ENCODE measurements at places on chromosomes 16 and 17. TPM values are rescaled to one million over a fixed set of nuclear protein-coding genes. Genes with fewer than 3 reads are reported as not detected.

DNA sequence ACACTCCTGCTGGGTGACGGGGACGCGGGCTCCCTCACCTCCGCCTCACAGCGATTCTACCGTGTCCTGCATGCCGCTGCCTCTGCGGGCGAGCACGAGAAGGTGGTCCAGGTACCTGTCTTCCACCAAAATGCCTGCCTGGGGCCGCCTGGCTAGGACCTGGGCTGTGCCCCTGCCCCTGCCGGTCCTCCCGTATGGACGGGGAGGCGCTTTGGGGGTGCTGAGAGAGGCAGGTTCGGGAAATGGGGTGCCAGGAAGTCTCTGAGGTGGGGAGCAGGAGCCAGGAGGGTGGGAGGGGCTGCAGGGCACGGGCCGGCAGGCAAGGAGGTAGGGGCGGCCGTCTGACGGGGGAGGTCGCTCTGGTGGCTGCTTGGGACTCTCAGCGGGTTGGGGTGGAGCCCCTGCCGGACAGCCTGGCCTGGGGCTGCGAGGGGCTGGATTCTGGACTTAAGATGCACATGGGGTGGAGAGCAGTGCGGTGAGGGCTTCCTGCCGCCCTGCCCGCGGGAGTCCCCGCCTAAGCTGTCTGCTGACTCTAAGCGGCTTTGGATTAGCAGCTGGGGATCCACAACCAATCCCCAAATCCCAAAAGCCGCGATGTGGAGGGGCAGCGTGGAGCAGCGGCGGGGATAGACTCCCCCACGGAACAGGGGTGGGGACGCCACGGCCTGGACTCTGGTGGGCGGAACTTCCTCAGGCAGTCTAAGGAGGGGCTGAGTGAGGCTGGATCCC, 5.8 kb downstream of the CHTF18 start:
- peaks cover 2% of the 10 kb centered on the region for H3K4me1 ChIP-seq
- H3K27me3 ChIP-seq: no peaks in the 10 kb centered on the region
- H3K36me3 ChIP-seq: no peaks in the 10 kb centered on the region
- no peak for DNase-seq

- no peak overlapping the region for H3K27ac ChIP-seq
- no peak overlapping the region for H3K4me3 ChIP-seq
- H3K4me1 ChIP-seq: no peaks in the 10 kb centered on the region
- no peaks in the 10 kb centered on the region for H3K27me3 ChIP-seq
- H3K36me3 ChIP-seq: no peaks in the 10 kb centered on the region
- DNase-seq: no peak
Measured at GRCh38 chr16:3143598-3144320, 8.9 kb downstream of the ZNF213 start.

- no peaks in the 10 kb centered on the region for H3K27me3 ChIP-seq
- H3K36me3 ChIP-seq: no peaks in the 10 kb centered on the region
- H3K4me1 ChIP-seq: peaks cover 39% of the 10 kb centered on the region
- no peak overlapping the region for H3K4me3 ChIP-seq
- peak overlapping the region; percentile 39 for H3K27ac ChIP-seq
Measured at GRCh38 chr17:63634816-63635215, 12.6 kb downstream of the MAP3K3 start.

- peaks cover 23% of the 10 kb centered on the region for H3K4me1 ChIP-seq
- no peaks in the 10 kb centered on the region for H3K27me3 ChIP-seq
- no peak for DNase-seq
- H3K36me3 ChIP-seq: no peaks in the 10 kb centered on the region
Measured at GRCh38 chr17:69478916-69479315, 64.4 kb downstream of the MAP2K6 start.

DNA sequence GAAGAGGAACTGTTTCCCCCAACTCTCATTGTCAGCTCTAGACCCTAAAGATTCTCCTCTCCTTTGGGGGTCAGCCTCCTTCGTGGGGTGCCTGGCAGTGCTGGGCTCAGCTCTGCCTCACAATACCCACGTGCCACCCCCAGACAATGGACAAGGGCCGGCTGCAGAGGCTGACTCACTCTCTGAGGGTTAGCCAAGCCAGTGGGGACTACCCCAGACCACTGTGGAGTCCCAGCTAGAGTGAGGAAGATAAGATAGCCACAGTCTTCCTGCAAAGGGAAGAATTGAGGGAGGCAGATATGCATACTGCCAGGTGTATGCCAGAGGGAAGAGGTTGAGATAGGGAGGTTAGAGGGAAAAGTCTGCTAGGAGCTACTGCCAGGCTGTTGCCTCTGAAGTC, 13.5 kb upstream of the MTMR4 start:
- no peaks in the 10 kb centered on the region for H3K27me3 ChIP-seq
- H3K4me1 ChIP-seq: peaks cover 11% of the 10 kb centered on the region
- no peak for DNase-seq
- no peaks in the 10 kb centered on the region for H3K36me3 ChIP-seq

DNA sequence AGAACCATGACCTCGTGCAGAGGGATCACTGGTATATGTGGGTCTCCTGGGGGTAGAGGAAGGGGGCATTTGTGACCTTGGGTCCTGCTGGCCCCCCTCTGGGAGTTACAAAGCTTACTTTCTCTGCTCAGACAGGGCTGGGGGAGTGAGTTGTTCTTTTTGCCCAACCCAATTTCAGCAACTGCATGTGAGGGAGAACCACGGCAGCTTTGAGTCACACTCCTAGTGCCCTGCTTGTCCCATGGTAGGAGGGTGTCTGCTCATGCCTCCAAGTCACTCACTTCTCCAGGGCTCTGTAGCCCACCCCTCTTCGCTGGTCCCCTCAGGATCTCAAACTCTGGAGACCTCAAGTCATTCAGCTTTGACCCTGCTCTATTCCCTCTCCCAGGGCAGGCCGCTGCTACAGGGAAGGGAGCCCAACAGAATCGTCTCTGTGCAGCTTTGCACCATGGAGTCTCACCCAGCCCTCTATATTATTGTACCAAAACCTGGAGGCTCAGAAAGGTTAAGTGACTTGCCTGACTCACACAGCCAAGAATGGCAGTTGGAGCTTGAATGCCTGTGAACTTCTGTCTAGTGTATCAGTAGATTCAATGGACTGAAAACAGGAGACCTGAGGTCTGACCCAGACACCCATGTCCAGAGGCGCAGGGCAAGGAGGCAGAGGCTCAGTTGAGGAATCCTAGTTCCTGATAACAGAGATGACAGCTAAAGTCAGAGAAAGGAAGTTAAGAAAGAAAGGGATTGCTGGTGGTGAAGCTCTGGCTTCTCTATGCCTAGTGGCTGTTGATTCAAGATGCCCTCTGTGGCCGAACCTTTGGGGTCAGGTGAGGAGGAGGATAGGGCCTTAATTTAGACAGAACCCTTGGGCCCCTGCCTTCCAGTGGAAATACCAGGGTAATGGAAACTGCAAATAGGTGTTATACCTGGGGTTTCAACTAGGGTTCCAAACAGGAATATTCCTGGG, 14.6 kb upstream of the ETV4 start:
- no peaks in the 10 kb centered on the region for H3K36me3 ChIP-seq
- H3K4me1 ChIP-seq: no peaks in the 10 kb centered on the region
- no peaks in the 10 kb centered on the region for H3K27me3 ChIP-seq

- no peak for DNase-seq
- no peak overlapping the region for H3K27ac ChIP-seq
- no peaks in the 10 kb centered on the region for H3K27me3 ChIP-seq
- H3K4me1 ChIP-seq: peaks cover 12% of the 10 kb centered on the region
- H3K4me3 ChIP-seq: no peak overlapping the region
Measured at GRCh38 chr16:58679763-58680162, 4.8 kb downstream of the SLC38A7 start.

- no peaks in the 10 kb centered on the region for H3K27me3 ChIP-seq
- H3K27ac ChIP-seq: no peak overlapping the region
- no peaks in the 10 kb centered on the region for H3K36me3 ChIP-seq
- peaks cover 11% of the 10 kb centered on the region for H3K4me1 ChIP-seq
- DNase-seq: no peak
- H3K4me3 ChIP-seq: no peak overlapping the region
Measured at GRCh38 chr17:6668727-6669425, 17.3 kb downstream of the C17orf100 start.

GRCh38 chr17:45218895-45219661, 2.6 kb upstream of the FMNL1 start:
- DNase-seq: peak; percentile 88
- no peaks in the 10 kb centered on the region for H3K36me3 ChIP-seq
- peaks cover 17% of the 10 kb centered on the region for H3K4me1 ChIP-seq
- no peaks in the 10 kb centered on the region for H3K27me3 ChIP-seq
- no peak overlapping the region for H3K27ac ChIP-seq

DNA sequence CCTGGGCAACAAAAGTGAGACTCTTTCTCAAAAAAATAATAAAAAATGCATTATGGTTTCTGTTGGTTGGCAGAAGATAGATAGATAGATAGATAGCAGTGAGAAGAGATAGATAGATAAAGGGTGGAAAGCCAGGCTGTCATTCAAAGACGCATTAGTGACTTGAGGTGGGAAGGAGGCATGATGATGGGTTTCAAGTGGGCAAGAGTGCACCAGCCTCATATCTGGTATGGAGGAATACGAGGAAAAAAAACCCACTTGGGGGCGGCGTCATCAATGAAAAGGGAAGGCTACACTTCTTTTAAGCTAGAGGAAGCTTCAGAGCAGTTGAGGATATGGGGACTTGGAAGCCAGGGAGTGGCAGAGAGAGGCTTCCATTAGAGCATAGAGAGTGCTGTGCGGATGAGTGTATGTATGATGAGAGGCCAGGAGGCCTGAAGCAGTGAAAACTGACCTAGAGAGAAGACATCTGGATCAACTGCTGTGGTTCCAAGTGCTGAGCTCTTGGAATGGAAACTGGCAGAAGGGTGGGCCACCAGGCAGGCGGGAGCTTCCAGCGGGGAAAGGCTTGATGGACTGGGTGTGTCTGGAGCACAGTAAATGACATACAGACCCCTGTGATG, 31.8 kb downstream of the CEP95 start:
- H3K36me3 ChIP-seq: no peaks in the 10 kb centered on the region
- no peaks in the 10 kb centered on the region for H3K27me3 ChIP-seq
- no peak overlapping the region for H3K4me3 ChIP-seq
- no peak for DNase-seq

Gene PRR29
- total RNA-seq: 0.52 TPM

Gene GPRC5C
- total RNA-seq: 68.0 TPM

Gene TNRC6A
- 46.1 TPM for total RNA-seq
